ENCODE measurements at places on chromosomes 7 and 10. TPM values are rescaled to one million over a fixed set of nuclear protein-coding genes. Genes with fewer than 3 reads are reported as not detected.
A peak's percentile ranks its signal among the peaks of the same experiment; 100 is the strongest.

- no peak for DNase-seq
- no peaks in the 10 kb centered on the region for H3K4me1 ChIP-seq
- no peak overlapping the region for H3K4me3 ChIP-seq
Measured at GRCh38 chr7:41652267-41652666, 50.6 kb downstream of the INHBA start.

Gene C7orf57
- total RNA-seq: 0.28 TPM

Gene LRRC18
- not detected for total RNA-seq

DNA sequence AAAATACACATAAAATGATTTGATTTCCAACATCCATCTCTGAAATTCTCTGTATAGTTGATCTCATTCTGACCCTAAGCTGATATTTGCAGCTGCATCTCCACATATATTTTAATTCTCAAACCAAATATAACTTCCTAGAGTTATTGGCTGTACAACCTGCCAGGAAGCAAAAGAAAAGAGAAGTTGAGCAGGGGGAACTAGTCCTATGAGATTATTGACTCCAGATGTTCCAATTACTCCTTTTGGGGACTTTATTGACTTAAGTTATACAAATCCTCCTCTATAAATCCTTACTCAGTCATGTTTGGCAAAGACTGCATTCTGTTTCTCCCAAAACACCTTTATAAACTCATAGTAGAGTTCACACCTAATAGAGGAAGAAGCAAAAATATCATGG lies 599.4 kb upstream of the ANKRD30A start:
- H3K27ac ChIP-seq: no peak overlapping the region
- no peaks in the 10 kb centered on the region for H3K27me3 ChIP-seq
- no peaks in the 10 kb centered on the region for H3K36me3 ChIP-seq
- no peak for DNase-seq

Gene LAMB1
- total RNA-seq: not detected

Gene SLC39A12
- not detected for total RNA-seq

GRCh38 chr10:126387931-126388911 lies at the start of gene ADAM12:
ADAM12 (minus strand) TSS chr10:126388477; CDS start chr10:126388145, 332 bp downstream.
- H3K36me3 ChIP-seq: peaks cover 5% of the 10 kb centered on the region
- H3K27me3 ChIP-seq: peaks cover 17% of the 10 kb centered on the region
- H3K27ac ChIP-seq: no peak within 1 kb of the TSS
- peak within 1 kb of the TSS; percentile 43 for H3K4me3 ChIP-seq

GRCh38 chr7:7583731-7584130 lies 17.0 kb downstream of the MIOS start:
- H3K27ac ChIP-seq: no peak overlapping the region
- H3K36me3 ChIP-seq: no peaks in the 10 kb centered on the region
- H3K4me1 ChIP-seq: no peaks in the 10 kb centered on the region
- no peak for DNase-seq
- no peaks in the 10 kb centered on the region for H3K27me3 ChIP-seq

Gene WIPF3
- total RNA-seq: not detected

- H3K27me3 ChIP-seq: no peaks in the 10 kb centered on the region
- H3K4me1 ChIP-seq: no peaks in the 10 kb centered on the region
- H3K27ac ChIP-seq: no peak overlapping the region
- H3K4me3 ChIP-seq: no peak overlapping the region
Measured at GRCh38 chr7:14751461-14751860, 151.1 kb downstream of the DGKB start.

Gene SLC18A3
- total RNA-seq: not detected

GRCh38 chr7:129522088-129522970 lies 20.0 kb downstream of the SMKR1 start:
- peaks cover 9% of the 10 kb centered on the region for H3K4me1 ChIP-seq
- H3K27ac ChIP-seq: no peak overlapping the region
- DNase-seq: no peak
- no peaks in the 10 kb centered on the region for H3K36me3 ChIP-seq

Gene ACTR3C
- total RNA-seq: 7.0 TPM

- H3K27me3 ChIP-seq: no peaks in the 10 kb centered on the region
- H3K4me1 ChIP-seq: no peaks in the 10 kb centered on the region
- DNase-seq: no peak
- no peak overlapping the region for H3K27ac ChIP-seq
- no peaks in the 10 kb centered on the region for H3K36me3 ChIP-seq
Measured at GRCh38 chr10:51788273-51788672, 88.9 kb upstream of the CSTF2T start.

GRCh38 chr10:4102802-4103344 lies 317.9 kb upstream of the KLF6 start:
- H3K36me3 ChIP-seq: peaks cover 8% of the 10 kb centered on the region
- H3K27ac ChIP-seq: no peak overlapping the region
- no peak for DNase-seq
- H3K4me3 ChIP-seq: no peak overlapping the region
- peaks cover 20% of the 10 kb centered on the region for H3K4me1 ChIP-seq
- no peaks in the 10 kb centered on the region for H3K27me3 ChIP-seq

DNA sequence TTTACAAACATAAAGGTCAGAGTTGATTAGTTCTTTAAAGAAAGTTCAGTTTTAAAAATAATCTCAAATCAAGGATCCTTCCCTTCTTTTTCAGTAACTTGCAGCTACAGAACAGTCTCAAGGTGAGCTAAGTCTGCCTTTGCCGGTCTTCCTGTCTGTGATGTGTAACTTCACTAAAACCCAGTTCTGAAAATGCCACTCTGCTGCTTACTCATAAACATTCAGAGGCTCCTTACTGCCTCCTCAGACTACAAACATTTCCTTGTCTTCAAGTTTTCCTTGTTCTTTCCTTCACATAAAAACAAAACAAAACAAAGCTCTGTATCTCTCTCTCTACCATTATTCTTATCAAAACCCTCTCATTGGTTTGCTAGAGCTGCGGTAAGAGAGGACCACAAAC lies 128.7 kb downstream of the ETV1 start:
- no peak overlapping the region for H3K4me3 ChIP-seq
- H3K27me3 ChIP-seq: no peaks in the 10 kb centered on the region
- H3K4me1 ChIP-seq: no peaks in the 10 kb centered on the region
- no peak for DNase-seq
- no peaks in the 10 kb centered on the region for H3K36me3 ChIP-seq
- H3K27ac ChIP-seq: no peak overlapping the region

Gene DDC
- total RNA-seq: not detected

DNA sequence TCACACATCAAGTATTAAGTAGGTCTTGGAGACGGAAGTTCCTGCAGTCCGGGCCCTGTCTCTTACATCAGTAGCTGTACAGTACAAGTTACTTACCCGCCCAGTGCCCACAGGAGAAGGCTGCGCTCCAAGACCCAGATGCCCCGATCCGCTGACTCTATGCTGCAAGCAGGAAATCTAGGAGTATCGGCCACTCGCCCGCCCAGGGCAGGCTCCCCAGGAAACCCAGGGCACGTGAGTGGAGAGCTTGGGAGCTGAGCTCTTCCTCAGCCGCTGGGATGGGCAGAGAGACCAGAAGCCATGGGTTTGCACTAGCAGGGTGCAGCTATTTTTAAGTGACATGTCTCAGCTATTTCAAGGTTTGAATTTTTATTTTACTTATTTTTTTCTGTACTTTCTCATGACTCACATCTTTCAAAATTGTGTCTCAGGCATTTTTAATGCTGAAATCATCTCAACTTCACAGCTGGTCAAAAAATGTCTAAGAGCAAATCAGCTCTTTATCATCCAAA lies 1.9 kb upstream of the GPER1 start:
- peaks cover 8% of the 10 kb centered on the region for H3K4me1 ChIP-seq
- peaks cover 2% of the 10 kb centered on the region for H3K27me3 ChIP-seq
- H3K36me3 ChIP-seq: no peaks in the 10 kb centered on the region
- no peak overlapping the region for H3K4me3 ChIP-seq

Gene CFAP70
- 0.28 TPM for total RNA-seq

Gene PDGFA
- 0.70 TPM for total RNA-seq
